Right cardiac atrium (tissue), 5 donors: ENCODE measurements at places on chromosomes 1 and 21. TPM values are rescaled to one million over a fixed set of nuclear protein-coding genes. Genes with fewer than 3 reads are reported as not detected.

- DNase-seq: no peak
Measured at GRCh38 chr1:95467036-95467435, 233.0 kb downstream of the RWDD3 start.

The ADAM15 gene
- 68.4 TPM for polyA plus RNA-seq

The NUP210L gene
- not detected for polyA plus RNA-seq

The DIO1 gene
- polyA plus RNA-seq: not detected

DNA sequence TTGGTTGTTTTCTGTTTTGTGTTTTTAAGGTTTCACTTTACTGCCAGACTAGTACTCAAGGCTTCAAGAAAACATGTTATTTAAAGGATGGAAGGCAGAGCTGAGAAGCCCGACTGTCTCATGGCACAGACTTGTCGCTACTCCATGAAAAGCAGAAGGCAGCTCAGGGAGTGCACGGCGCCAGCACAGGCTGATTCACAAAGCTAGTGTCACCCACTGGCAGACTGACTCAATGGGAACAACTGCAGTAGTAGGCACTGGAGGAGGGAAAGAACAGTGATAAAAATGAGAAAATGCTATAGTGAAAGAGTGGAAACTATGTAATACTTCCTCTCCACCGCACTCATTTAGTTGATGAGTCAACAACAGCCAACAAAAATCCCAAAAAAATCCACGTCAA, 14.7 kb downstream of the HSF2BP start:
- peak; percentile 70 for DNase-seq
